ENCODE measurements at places on chromosomes 7 and 10.
A peak's percentile ranks its signal among the peaks of the same experiment; 100 is the strongest.

DNA sequence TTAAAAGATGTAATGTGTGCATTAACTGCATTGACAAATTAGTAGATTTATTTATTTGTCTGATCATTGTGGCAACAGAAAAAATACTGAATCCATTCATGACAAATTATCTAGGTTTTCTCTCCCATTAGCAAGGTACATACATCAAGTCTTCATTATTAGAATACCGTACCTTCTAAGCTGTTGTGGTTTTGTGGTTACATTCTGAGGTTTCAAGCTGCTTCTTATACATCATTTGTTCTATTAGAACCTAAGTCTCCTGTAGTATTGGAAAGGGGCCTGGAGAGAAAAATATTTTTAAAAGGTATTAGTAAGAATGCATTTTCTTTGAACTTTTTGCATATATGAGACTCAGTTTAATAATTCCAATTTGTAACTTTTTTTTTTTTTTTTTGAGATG is 26.3 kb upstream of the CACNB2 start:
- no peak for DNase-seq

DNA sequence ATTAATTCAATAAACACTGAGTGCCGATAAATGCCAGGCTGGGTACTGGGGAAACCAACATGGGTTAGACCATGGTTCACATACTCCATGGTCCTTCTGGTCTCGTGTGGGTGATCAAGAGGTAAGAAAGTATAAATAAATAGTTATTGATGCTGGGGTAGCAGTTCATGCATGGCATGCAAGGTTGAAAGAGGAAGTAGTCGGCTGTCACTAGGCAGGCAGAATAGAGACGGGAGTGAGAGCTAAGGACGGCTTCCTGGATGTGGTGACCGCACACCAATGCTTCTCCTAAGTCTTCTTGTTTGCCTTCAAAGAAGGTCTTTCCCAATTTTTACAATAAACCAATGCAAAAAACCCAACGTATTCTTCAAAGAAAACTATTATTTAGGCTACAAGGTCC is 208.6 kb downstream of the ADAM12 start:
- DNase-seq: no peak

GRCh38 chr7:143426479-143427142 is 16.6 kb upstream of the TAS2R60 start:
- DNase-seq: no peak

DNA sequence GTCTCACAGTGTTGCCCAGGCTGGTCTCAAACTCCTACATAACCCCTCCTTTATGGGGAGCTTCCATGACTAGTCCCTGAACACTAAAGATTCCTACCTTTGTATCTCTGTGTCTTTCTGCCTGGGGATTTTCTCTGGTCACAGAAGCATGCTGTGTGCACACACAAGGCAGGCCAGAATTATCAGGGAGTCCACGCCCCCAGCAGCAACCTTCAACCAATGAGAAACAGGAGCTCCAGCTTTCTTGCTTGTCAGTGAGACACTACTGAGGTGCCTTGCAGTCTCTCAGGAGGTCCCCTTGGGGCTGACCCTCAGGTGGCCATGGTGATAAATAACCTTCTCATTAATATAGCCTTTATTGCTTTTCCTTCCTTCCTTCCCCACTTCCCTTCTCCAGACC is 45.1 kb upstream of the AUTS2 start:
- no peak for DNase-seq

- no peak for DNase-seq
Measured at GRCh38 chr7:102916426-102916825, 3.6 kb downstream of the LRRC17 start.

- DNase-seq: no peak
Measured at GRCh38 chr10:6269953-6270867, 67.5 kb downstream of the PFKFB3 start.

- DNase-seq: no peak
Measured at GRCh38 chr10:130998046-130998435, 313.5 kb downstream of the TCERG1L start.

GRCh38 chr10:56091872-56092271 is 269.2 kb downstream of the ZWINT start:
- DNase-seq: no peak

DNA sequence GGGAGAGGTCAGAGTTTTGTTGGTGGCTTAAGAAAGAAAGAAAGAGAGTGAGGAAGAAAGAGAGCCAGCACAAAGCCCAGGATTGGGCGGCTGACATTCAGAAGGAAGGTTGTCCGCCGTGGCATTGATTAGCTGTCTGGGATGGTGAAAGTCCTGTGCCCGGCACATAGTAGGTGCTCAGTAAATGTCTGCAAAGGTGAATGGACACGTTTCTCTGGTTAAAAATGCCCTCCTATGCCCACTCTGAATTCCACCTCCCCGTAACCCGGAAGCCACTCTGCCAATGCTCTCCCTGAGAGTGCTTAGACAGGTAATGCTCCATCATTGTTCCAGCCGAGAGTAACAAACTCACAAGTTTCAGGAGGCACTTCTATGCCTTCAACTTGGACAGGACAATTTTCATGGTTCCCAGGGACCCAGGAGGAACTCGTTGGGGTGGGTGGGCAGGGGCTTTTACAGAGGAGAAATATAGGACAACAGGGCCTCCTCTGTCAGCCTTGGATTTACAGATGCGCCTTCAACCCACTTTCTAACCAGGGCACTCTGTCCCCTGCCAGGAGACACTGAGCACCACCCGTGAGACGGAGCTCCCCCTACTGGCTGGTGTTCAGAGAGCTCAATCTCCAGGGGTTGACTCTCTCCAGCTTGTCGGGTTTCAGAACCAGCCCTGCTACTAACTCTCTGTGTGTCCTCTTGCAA is 411.5 kb upstream of the ZMIZ1 start:
- no peak for DNase-seq

DNA sequence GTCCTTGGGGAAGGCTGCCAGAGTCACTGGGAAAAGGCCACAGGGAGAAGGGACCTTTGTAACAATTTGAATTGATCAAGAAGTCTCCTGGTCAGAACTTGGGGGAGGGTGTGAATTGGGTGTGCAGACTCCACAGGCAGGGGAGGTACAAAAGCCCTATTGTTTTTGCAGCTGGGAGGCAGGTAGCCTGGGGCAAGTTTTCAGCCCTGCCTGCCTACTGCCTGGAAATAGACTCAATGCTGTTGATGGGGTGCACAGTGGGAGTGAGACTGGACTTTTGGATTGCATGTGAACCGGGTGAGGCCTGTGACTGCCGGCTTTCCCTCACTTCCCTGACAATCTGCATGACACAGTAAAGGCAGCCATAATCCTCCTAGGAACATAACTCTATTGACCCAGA is 947.0 kb downstream of the REEP3 start:
- no peak for DNase-seq

DNA sequence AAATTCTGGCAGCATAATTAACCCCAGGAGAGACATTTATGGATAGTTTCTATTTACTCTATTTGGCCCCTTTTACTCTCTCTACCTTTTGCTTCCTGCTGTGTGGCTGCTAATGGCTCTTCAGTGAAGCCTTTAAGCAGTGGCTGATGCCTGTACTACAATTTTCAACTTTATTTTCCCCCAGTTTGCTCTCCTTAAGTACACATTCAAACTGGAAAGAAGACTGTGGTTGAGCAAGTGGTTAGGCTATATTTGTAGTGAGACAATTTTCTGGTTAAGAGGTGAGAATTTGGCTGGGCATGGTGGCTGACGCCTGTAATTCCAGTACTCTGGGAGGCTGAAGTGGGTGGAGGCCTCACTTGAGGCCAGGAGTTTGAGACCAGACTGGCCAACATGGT is 8.5 kb upstream of the RSBN1L start:
- no peak for DNase-seq

DNA sequence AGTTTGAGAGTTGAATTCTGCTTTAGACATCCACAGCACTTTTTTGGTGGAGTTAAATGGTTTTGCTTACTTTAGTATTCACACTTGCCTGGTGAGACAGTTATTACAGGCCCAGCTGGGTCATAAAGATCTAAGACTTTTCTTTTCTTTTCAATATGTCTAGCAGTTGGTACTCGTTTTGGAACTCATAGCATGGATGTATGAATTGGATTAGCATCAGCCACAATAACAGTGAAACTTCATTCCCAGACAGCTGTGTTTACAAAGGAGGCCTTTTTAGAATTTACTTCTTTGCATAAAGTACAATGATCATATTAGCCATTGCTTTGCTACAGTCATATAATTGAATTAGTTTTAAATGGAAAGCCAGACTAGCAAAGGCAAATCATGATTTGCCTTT is 168.4 kb upstream of the DKK1 start:
- DNase-seq: no peak

- no peak for DNase-seq
Measured at GRCh38 chr7:91945476-91945875, 4.8 kb downstream of the AKAP9 start.

GRCh38 chr7:78567836-78568235 is 769.3 kb downstream of the PHTF2 start:
- no peak for DNase-seq

GRCh38 chr7:135733603-135734342 is 5.8 kb upstream of the SLC13A4 start:
- no peak for DNase-seq

- no peak for DNase-seq
Measured at GRCh38 chr10:43963793-43964425, 315.2 kb upstream of the ZNF32 start.

DNA sequence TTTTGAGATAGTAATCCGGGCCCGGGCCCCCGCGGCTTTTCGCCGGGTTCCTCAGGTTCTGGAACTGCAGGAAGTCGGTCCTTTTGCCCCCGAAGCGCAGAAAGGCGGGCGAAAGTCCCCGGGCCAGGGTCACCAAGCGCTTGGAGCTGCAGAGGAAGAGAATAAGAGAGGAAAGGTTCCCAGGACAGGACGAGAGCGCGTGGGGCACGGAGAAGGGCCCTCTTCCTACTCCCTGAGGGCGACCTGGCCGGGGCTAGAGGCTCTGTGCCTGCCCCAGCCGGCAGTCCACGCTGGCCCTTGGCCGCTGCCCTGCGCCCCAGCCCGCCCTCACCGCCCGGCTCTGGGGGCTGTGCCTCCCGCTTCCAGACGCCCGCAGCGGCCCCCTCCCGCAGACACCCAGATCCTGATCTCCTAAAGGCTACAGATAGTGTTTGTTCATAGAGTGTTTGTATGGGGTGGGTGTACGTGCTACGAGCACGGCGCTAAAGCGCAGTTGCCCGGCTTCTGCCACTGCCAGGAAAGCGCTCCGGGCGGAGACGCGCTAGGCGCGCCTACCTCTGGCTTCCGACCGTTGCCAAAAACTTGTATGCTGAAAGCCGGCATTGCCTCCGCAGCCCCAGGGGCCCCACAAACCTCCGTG is 3.2 kb downstream of the HPSE2 start:
- peak; percentile 32 for DNase-seq

GRCh38 chr7:92849322-92849721 is 12.9 kb upstream of the CDK6 start:
- no peak for DNase-seq

DNA sequence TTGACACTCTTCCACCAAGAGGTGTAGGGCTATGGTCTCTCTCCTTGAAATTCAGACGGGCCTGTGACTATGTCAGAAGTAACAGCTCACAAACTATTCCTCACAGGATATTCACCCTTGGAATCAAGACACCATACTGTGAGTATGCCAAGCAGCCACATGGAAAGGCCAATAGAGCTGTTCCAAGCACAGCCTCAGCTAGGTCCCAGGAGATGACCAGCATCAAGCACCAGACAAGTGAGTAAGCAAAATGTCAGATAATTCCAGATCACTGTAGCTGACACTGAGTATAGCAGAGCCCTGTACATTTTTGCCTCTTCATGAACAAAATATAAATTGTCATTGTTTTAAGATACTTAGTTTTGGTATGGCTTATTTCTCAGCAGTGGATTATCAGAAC is 88.1 kb upstream of the KCND2 start:
- DNase-seq: no peak

DNA sequence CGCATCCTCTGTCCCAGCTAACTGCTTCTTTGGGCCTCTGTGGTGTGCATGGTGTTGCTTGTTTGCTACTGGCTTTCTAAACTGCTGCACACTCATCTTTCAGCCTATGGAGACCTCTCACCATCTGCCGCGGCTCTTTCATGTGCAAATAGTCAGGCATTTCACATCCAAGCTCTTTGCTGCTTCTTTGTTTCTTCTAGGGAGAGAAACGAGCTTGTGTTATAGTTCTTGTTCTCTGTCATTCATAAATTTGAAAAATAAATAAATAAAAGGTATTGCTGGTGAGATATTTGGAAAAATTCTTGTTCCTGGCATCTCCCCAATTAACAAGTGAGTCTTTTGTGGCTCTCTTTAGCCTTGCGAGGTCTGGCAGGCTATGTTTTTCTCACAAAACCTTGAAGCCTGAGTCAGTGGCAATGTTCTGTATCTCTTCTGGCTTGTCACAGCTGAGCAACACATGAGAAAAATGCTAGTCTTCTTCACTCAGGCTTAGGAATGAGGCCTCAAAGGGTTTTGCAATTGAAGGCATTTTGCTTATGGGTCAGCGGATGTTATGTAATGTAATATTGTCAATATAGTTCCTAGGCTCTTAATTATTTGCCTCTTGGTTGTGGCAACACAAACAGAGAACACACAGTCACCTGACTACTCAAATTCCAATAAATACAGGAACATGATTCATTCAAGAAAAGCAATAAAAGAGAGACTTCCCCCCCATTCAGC is 274.0 kb downstream of the FRMD4A start:
- DNase-seq: no peak

- no peak for DNase-seq
Measured at GRCh38 chr10:74177140-74177677, 26.2 kb downstream of the ADK start.

GRCh38 chr7:6533893-6534495 is 17.3 kb downstream of the GRID2IP start:
- DNase-seq: no peak

GRCh38 chr10:71429929-71430328 is 33.2 kb downstream of the CDH23 start:
- no peak for DNase-seq

- DNase-seq: no peak
Measured at GRCh38 chr10:132066812-132067211, 1.1 kb downstream of the JAKMIP3 start.

DNA sequence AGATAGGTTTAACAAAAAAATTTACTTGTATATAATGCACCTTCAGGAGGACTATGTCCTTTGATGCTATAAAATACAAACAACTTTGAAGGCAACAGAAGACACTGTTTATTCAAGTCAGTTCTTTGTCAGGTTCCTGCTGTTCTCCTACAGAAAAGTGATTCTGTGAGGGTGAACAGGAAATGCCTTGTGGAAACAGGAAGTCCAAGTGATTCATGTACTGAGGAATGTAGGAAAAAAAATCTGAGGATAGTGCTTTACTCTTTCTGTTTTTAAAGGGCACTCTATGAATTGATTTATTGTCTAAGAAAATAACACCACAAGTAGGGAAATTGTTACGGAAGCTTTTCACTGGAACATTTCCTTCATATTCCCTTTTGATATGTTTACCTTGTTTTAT is 171.9 kb downstream of the HDAC9 start:
- no peak for DNase-seq

DNA sequence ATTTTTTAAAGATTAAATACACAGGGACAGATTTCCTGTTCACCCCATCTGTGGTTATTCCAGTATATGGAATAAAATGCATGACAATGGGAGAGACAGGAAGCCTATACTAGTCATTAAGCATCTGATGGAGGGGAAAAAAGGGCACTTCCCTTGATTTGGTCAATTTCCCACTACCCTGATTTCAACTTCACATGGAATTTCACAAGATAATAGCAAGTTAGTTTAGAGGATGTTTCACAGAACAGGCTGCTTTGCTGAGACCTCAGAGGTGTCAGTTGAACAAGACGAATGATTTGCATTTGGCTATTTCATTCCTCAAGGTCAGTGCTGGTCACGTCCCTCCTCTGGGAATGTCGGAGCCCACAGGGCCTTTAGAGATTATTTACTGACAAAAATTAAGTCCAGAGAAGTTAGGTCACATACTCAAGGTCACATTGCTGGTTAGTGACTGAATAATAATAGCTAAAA is 4.7 kb upstream of the ITPRIP start:
- DNase-seq: no peak

All from NCI-H1105 treated with DMSO at 0.1 percent for 48 hours (cell line).